ENCODE measurements at places on chromosomes 7 and 10. TPM values are rescaled to one million over a fixed set of nuclear protein-coding genes. Genes with fewer than 3 reads are reported as not detected.

The PDK4 gene
- 6.8 TPM for total RNA-seq

The PIK3CG gene
- 0.30 TPM for total RNA-seq

The C10orf90 gene
- 22.0 TPM for total RNA-seq

The HOXA9 gene
- total RNA-seq, result 1.2 TPM

The SLC25A40 gene
- total RNA-seq, result 7.5 TPM

The OR2A12 gene
- not detected for total RNA-seq
